Activated naive CD4-positive, alpha-beta T cell (primary cell): ENCODE measurements at places on chromosomes 7 and 10.
A peak's percentile ranks its signal among the peaks of the same experiment; 100 is the strongest.

DNA sequence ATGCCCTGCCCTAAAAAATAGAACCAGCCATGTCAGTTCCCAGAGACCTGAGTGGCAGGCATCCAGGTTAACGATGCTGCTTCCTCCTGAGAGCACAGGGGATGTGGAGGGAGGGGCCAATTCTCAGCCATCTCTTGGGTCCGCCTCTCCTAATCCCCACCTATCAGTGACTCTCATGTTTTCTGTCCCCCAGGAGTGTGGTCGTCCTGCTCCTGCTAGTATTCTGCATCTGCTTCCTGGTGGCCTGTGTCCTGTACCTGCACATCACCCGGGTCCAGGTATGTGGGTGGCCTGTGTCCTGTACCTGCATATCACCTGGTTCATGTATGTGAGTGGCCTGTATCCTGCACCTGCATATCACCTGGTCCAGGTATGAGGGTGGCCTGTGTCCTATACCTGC is 105.3 kb downstream of the ADCY1 start:
- no peak for DNase-seq

GRCh38 chr7:2260820-2261219 is 18.8 kb downstream of the NUDT1 start:
- no peak for DNase-seq

- no peak for DNase-seq
Observed at GRCh38 chr10:77680065-77680464, 42.5 kb upstream of the KCNMA1 start.

- no peak for DNase-seq
Observed at GRCh38 chr7:83547526-83547925, 101.4 kb downstream of the SEMA3E start.

- DNase-seq = no peak
Observed at GRCh38 chr7:24685708-24686107, 71.6 kb downstream of the GSDME start.

GRCh38 chr10:113927440-113927839 is 73.0 kb downstream of the NHLRC2 start:
- DNase-seq = no peak

DNA sequence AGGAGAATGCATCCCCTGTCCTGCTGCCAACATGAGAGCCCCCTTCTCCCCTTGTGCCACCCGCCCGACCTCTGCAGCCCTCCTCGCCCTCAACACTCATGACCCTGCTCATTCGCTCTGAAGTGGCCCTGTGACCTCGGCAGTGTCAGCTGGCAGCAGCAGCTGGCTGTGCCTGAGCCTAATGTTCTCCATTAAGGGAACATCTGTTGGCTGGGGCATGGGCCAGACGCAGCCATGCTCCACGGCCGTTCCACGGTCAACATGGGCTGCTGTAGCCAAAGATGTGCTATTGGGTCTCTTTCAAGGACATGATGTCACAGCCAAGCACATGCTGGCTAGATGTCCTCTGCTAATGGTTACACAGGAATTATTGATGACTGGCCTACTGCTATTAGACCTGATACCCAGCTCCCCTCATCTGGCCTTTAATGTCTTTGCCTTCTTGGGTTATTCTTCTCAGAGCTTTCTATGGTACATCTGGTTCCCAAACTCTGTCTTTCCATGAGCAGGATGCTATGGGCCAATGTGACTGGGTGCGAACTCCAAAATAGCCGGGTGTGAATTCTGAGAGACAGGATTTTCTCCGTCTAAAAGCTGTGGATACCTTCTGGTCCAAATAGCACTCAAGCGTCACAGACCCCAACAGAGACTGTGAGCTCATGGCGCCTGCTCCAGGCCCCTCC is 22.4 kb downstream of the ADCYAP1R1 start:
- DNase-seq = no peak

DNA sequence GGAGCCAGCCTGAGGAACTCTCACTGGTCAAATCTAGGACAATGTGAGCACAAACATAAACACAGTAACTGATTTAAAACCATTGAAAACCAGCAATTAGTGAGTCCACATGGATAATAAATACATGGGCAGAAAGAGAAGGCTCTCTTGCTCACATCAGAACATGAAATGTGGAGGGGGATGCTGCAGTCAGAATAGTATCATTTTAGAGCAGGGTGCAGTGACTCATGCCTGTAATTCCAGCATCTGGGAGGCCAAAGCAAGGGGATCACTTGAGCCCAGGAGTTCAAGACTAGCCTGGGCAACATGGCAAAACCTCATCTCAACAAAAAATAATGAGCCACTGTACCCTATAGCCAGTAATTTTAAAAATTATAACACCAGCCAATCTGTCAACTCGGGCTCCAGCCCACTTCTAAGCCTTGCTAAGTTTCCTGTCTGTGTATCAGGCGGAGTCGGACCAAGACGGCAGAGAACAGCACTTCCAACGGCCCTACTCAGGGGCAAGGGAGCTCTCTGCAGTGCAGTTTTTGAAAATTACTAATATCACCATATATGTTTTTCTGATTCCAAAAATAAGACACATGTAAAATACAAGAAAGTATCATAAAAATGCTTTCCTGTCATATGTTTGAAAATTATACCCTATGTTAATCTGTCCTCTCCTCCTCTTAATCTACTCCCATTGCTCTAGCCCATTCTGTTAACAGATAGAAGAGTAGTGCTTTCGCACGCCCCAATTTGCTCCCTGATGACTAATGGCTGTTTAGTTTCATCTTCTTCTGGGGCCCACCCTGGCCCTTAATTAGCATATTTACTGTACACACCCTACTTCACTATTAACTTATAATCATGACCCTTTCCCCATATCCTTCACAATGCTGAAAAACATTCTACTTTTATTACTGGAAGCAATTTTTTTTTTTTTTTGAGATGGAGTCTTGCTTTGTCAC is 17.1 kb downstream of the URGCP start:
- DNase-seq = no peak

- no peak for DNase-seq
Observed at GRCh38 chr10:17004801-17005380, 124.7 kb downstream of the CUBN start.

DNA sequence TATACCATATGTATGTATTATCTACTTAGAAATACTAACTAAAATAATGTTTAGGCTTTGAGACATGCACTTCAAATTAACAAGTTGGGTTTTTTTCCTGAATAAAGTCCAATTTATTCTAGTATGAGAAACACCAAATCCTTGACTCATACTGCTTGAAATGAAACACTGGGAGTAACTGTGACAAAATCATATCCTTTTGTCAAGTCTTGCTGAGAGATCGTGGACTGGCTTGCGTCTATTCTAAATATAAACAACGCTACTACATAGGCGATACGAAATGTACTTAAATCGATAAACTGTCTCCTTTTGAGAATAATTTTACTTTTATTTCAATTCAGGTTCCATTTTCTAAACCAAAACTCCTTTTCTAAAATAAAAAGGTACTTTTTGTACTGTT is 16.3 kb downstream of the SMURF1 start:
- no peak for DNase-seq

DNA sequence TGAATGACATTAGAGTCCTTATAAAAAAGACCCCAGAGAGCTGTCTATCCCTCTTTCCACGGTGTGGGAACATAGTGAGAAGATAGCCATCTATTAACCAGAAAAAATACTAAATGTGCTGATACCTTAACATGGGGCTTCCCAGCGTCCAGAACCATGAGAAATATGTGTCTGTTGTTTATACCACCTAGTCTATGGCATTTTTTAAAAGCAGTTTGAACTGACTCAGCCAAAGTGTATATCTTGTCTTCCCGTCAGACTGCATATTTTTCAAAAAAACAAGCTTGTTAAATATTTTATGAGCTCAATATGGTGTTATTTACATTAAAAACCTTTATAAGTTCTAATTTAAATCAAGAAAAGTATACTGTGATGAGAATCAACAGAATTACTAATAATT is 255.3 kb downstream of the HGF start:
- DNase-seq = no peak

DNA sequence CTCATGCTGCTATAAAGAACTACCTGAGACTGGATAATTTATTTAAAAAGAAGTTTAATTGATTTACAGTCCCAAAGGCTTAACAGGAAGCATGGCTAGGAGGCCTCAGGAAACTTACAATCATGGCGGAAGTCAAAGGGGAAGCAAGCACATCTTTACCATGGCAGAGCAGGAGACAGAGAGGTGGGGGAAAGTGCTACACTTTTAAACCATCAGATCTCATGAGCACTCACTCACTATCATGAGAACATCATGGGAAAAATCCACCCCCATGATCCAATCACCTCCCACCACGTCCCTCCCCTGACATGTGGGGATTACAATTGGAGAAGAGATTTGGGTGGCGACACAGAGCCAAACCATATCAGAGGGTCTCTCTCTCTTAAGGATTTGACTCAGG is 108.6 kb upstream of the PODXL start:
- DNase-seq = no peak

DNA sequence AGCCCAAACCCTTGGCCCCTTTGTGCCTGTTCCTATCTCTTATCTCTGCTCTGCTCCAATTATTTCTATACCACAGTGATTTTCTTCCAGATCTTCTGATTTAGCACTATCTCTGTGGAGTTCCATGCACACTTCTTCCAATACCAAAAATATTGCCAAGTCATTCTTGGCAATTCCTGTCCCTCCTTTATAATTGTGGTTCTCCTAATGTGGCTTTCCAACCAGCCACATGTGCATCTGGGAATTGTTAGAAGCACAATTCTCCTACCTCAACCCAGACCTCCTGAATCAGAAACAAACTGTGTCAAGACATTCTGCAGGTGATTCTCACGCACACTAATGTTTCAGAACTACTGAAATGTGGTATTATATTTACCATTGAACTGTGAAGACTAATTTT is 447.8 kb upstream of the IGFBP3 start:
- DNase-seq = no peak

GRCh38 chr7:114997487-114998404 is 75.9 kb downstream of the MDFIC start:
- DNase-seq = no peak

DNA sequence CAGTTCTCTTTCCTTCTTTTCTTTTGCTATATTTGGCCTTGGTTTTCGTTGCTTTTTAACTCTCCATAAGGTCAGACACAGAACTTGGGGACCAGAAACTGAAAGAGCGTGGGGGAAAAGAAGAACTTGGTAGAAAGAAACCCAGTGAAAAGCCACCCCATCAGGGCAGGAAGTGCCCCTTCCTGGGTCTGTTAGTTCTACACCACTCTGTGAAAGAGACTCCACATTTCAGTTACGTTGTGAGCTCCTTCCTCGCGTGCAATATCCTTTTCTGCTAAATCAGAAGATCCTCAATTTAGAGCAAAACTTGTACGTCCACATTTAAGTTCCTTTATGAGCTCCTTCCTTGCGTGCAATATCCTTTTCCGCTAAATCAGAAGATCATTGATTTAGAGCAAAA is 220.6 kb upstream of the FOXK1 start:
- DNase-seq = no peak

GRCh38 chr7:75938921-75939320 is 24.0 kb downstream of the POR start:
- DNase-seq = no peak

- no peak for DNase-seq
Observed at GRCh38 chr10:61899069-61899531, 2.4 kb upstream of the ARID5B start.

DNA sequence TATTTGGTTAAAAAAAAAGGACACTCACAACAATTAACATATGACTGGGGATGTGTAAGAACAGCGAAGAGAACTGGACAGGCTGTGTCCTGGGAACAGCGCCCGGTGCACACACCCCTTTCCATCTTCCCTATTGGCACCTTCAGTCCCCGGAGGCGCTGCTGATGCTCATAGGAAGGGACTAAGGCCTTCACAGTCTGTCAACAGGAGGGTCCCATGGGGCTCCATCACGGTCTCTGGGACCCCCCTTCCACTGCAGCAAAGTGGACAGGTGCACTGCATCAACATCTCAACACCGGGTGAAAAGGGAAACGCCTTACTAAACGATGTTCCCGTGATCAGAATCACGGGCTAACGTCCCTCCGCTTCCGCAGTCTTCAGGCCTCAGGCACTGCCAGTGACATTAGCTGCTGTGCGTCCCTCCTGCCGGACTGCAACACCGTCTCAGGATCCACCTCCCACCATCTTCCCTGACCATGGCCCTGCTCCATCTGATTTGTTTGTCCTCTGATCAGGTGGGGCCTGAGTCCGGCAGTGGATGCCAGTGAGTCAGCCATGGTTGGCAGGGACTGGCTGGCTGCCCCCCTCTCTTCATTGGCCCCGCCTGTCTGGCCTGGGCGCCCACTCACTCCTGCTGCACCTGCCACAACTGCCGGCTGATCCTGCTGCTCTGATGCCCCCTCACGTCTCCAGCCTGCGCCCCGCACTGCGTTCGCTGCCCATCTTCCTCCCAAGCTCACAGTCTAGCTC is 614.7 kb downstream of the DNAJB6 start:
- no peak for DNase-seq

- no peak for DNase-seq
Observed at GRCh38 chr7:117588352-117588794, 108.5 kb downstream of the CFTR start.

- no peak for DNase-seq
Observed at GRCh38 chr7:117164620-117165019, 158.2 kb downstream of the WNT2 start.

DNA sequence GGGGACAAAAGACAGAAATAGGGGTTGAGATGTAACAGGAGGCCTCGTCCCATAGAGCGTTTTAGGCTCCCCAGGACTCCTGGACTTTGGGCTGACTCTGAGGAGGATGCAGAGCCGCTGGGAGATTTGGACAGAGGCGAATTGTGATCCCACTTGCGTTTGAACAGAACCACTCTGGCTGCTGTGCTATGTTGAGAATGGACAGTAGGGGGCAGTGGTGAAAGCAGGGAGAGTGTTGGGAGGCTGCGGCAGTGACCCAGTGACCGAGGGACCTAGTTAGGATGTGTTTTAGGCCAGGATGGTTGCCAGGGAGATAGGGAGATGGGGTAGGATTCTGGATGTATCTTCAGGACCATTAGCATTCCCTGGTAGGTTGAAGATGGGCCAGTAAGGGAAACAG is 271.6 kb downstream of the CCDC3 start:
- DNase-seq = no peak

- DNase-seq = peak; percentile 12
Observed at GRCh38 chr10:119209035-119209735, 1.8 kb downstream of the GRK5 start.

DNA sequence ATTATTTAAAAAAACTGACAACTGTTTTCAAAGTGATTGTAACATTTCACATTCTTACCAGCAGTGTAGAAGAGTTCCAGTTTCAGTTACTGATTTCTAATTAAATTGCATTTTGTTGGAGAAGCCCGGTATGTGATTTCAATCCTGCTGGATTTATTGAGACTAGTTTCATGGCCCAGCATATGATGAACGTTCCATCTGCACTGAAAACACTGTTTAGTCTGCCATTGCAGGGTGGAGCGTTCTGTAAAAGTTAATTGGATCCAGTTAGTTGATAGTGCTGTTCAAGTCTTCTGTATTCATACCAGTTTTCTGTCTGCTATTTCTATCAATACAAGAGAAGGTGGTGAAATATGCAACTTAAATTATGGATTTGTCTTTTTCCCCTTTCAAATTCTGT is 37.3 kb upstream of the CCNY start:
- DNase-seq = no peak

GRCh38 chr7:132861424-132861823 is 220.5 kb downstream of the CHCHD3 start:
- no peak for DNase-seq
